ENCODE measurements at places on chromosomes 3 and 15.

DNA sequence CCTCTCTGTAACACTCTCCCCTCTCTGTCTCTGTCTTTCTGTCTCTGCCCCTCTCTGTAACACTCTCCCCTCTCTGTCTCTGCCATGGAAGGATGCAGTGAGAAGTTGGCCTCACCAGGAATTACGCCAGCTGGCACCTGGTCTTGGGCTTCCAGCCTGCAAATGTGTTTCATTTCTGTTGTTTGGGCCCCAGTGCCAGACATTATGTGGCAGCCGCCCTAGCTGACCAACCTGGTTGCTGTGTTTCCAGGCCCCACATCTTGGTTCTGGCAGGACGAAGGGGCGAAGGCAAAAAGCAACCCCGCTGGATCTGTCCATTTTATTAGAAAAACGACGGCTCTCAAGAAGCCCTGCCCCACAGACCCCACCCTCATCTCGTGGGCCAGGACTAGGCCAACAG lies 5.2 kb upstream of the ZXDC start:
- no peak overlapping the region for H3K27ac ChIP-seq
- H3K4me1 ChIP-seq: peaks cover 2% of the 10 kb centered on the region
- no peak for DNase-seq
- peaks cover 16% of the 10 kb centered on the region for H3K27me3 ChIP-seq
- H3K4me3 ChIP-seq: no peak overlapping the region
- no peaks in the 10 kb centered on the region for H3K36me3 ChIP-seq

DNA sequence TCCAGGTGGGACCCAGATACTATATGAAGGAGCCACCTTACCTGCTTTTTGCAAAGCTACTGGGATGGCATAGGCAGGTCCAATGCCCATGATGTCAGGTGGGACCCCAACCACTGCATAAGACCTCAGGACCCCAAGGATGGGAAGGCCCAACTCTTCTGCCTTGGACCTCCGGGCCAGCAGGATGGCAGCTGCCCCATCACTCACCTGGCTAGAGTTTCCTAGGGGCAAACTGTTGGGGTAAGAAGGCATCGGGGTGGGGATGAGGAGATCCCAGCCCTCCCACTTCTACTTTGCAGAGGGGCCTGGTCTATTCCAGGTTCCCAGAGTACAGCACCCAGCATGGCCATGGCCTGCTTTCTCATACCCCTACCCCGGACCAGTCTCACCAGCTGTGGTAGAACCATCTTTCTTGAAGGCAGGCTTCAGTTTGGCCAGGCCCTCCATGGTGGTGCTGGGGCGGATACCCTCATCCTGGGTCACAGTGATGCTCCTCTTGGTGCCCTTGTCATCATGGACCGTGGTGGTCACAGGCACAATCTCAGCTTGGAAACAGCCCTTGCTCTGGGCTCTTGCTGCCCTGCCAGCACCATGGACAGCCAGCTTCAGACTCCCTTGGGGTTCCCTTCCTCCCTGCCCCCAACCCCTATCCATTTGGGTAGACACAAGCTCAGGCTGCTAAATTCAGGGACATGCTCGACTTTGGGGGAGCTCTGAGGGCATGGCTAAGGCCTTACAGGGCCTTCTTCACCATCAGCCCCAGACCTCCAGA lies 10.6 kb downstream of the ACAA1 start:
- H3K4me1 ChIP-seq: no peaks in the 10 kb centered on the region
- no peak overlapping the region for H3K4me3 ChIP-seq
- no peak for DNase-seq
- H3K27ac ChIP-seq: no peak overlapping the region

DNA sequence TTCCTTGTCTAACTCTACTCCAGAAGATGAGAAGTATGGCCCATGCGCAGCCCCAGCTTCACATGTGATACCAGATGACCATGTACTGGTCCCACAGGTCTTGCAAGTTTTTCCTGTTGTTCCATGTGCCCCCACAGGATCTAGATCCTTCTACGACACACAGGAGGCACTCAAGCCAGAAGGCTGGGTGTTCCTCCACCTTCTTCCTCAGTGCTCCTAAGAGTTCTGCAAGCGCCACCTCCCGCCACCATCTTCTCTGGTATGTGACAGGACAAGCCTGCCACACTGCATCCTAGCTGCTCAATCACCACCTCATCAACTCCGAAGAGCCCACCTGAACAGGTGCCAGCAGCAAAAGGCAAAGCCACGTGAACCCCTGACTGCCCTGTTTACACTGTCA lies 43.1 kb downstream of the XXYLT1 start:
- no peak overlapping the region for H3K27ac ChIP-seq
- peaks cover 28% of the 10 kb centered on the region for H3K36me3 ChIP-seq
- H3K27me3 ChIP-seq: no peaks in the 10 kb centered on the region
- DNase-seq: no peak
- no peak overlapping the region for H3K4me3 ChIP-seq
- peaks cover 3% of the 10 kb centered on the region for H3K4me1 ChIP-seq

DNA sequence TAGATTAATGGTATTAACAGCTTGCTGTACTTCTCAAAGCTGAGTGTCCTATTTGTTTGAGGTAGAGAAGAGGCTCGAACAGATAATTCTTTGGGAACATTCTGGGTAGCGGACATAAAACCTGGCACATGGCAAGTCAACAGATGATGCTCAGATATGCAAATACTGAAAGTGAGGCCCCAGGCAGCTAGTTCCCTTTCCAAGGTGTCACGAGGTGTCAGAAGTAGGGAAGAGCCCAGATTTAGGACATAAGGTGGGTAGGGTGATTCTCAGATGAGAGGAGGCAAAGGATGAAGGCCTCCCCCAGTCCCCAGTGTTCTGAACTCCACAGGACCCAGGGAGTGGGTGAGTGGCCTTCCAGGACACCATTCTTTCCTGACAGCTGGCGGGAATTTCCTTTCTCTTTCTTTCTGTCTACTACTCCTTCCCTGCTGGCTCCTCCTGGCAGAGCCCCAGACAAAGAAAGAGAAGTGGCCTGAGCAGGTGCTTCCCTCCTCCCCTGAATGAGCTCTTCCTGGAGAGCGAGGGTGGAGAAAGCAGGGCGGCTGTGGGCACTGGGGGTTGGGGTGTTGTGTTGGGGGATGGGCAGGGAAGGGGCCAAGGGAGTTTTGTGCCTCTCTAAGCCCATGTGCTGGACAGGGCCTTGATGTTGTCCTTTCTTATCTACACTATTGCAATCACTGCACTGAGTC lies 87.5 kb downstream of the CORO2B start:
- H3K27me3 ChIP-seq: no peaks in the 10 kb centered on the region
- H3K27ac ChIP-seq: no peak overlapping the region
- no peak overlapping the region for H3K4me3 ChIP-seq
- H3K36me3 ChIP-seq: no peaks in the 10 kb centered on the region
- no peak for DNase-seq
- H3K4me1 ChIP-seq: peaks cover 7% of the 10 kb centered on the region

DNA sequence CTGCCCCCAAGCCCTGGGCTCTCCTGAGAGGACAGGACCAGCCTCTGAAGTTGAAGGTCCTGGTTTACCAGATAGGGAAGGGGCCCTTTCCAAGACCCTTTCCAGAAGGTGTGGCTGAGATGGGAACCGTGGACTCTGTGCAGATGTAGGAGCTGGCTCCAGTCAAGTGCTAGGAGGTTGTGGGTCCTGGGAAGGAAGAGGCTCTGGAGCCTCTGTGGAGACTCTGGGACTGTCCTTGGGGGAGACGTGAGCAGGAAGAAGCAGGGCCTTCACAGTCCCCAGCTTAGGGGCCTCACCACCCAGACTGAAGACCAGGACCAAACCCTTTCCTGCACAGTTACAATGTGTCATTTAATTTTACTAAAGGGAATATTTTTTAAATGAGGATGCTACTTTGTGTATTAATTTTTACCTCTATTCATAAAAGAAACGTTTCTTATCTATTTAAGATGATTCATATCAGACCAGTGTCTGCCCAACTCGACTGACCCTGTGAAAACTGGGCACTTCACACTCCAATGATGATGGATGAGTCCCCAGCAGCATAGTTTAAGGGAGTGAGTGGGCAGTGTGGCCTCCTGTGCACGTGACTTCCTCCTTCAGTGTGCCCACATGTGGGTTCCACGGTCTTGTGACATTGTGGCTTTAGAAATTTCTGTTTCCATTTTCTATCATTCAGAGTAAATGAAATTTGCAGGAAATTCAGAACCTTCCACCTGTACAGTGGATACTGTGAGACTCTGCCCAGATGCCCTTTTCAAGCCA lies 10.9 kb downstream of the CCR5AS start:
- H3K4me1 ChIP-seq: no peaks in the 10 kb centered on the region
- no peaks in the 10 kb centered on the region for H3K36me3 ChIP-seq
- H3K27ac ChIP-seq: no peak overlapping the region
- no peak overlapping the region for H3K4me3 ChIP-seq
- no peak for DNase-seq
- no peaks in the 10 kb centered on the region for H3K27me3 ChIP-seq

- H3K4me1 ChIP-seq: no peaks in the 10 kb centered on the region
- H3K4me3 ChIP-seq: no peak overlapping the region
- no peaks in the 10 kb centered on the region for H3K27me3 ChIP-seq
- no peak for DNase-seq
Measured at GRCh38 chr15:33807665-33808064, 160.6 kb upstream of the CHRM5 start.

- no peak overlapping the region for H3K27ac ChIP-seq
- DNase-seq: no peak
- H3K36me3 ChIP-seq: no peaks in the 10 kb centered on the region
- H3K27me3 ChIP-seq: no peaks in the 10 kb centered on the region
- peak overlapping the region; percentile 99 for H3K4me3 ChIP-seq
Measured at GRCh38 chr3:197791892-197792647, 1.0 kb downstream of the LRCH3 start.

GRCh38 chr15:67248011-67248505 lies 6.4 kb downstream of the AAGAB start:
- H3K4me1 ChIP-seq: no peaks in the 10 kb centered on the region
- DNase-seq: no peak
- no peak overlapping the region for H3K27ac ChIP-seq
- H3K27me3 ChIP-seq: no peaks in the 10 kb centered on the region
- peaks cover 8% of the 10 kb centered on the region for H3K36me3 ChIP-seq
- no peak overlapping the region for H3K4me3 ChIP-seq

DNA sequence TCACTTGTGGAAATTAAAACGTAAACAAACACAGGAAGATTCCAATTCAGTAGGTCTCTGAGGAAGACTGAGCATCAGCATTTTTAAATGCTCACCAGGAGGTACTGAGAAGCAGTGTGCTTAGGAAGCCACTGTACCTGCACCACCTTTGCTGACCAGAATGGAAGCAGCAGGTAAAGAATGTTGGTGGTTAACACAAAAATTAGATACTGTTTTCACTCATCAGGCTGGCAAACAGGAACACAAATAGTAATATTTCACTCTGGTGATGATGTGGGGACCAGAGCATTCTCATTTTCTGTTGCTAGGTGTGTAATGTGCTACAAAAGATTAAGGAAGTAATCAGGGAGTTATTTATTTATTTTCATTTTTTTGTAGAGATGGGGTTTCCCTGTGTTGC lies 29.9 kb upstream of the GHSR start:
- H3K36me3 ChIP-seq: no peaks in the 10 kb centered on the region
- H3K27ac ChIP-seq: no peak overlapping the region
- no peaks in the 10 kb centered on the region for H3K27me3 ChIP-seq
- no peak for DNase-seq
- no peaks in the 10 kb centered on the region for H3K4me1 ChIP-seq

GRCh38 chr15:94677202-94677790 lies 445.9 kb downstream of the MCTP2 start:
- peaks cover 5% of the 10 kb centered on the region for H3K4me1 ChIP-seq
- H3K36me3 ChIP-seq: no peaks in the 10 kb centered on the region
- H3K27me3 ChIP-seq: no peaks in the 10 kb centered on the region
- no peak overlapping the region for H3K4me3 ChIP-seq

DNA sequence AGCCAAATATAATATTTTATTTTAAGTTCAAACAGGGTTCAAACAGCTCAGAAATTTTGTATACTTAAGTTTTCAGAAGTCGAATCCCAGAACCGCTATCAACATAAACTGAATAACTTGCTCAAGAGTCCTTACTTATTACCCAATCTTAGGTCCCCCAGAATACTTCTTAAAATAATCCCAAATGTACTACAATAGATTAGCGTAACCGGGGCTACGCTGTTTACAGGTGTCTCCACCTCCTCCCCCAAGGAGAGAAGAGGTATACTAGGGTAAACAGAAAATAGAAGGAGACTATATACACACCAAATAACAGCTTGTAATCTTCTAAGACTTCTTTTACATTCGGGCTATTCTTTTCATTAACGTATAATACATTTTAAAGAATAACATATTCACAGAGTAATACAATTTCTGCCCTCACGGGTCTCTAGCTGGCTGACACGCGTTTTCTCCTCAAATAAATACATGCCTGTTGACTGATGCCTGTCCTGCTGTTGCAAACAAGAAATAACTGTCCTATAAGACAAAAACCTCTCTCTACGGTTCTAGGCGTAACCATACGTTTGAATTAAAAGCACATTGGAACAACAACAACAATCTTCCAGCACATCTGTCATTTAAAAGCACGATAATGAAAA lies 1.3 kb downstream of the DENND4A start:
- DNase-seq: no peak
- no peak overlapping the region for H3K27ac ChIP-seq
- no peaks in the 10 kb centered on the region for H3K27me3 ChIP-seq
- peak overlapping the region; percentile 62 for H3K4me3 ChIP-seq
- H3K4me1 ChIP-seq: no peaks in the 10 kb centered on the region
